ENCODE measurements at places on chromosomes 3 and 15.

- H3K27ac ChIP-seq = no peak overlapping the region
- no peaks in the 10 kb centered on the region for H3K36me3 ChIP-seq
- no peak for DNase-seq
- H3K4me3 ChIP-seq = no peak overlapping the region
Observed at GRCh38 chr3:65288776-65289175, 601.0 kb upstream of the ADAMTS9 start.

- H3K27ac ChIP-seq = no peak overlapping the region
- DNase-seq = peak; percentile 46
- peak overlapping the region; percentile 62 for H3K4me3 ChIP-seq
- no peaks in the 10 kb centered on the region for H3K36me3 ChIP-seq
- no peaks in the 10 kb centered on the region for H3K27me3 ChIP-seq
Observed at GRCh38 chr3:8987645-8988383, 24.5 kb upstream of the RAD18 start.

DNA sequence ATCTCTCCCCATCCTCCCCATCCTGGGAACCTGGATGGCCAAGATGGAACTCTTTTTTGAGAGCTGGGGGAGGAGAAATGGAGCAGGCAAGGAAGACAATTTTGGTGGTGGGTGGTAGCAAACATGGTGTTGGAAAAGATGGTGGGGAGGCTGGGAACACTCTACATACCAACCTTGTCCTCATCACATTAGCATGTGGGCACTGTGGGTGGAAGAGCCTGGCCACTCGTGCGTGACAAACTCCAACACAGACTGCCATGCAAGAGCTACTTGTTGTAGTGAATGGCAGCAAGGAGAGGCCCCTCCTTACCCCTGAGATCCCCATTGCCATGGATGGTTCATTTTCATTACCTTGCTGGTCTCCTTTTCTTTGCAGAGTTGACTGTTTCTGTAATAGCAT lies 262.6 kb downstream of the RPLP1 start:
- peak overlapping the region; percentile 73 for H3K4me3 ChIP-seq
- H3K4me1 ChIP-seq = peaks cover 76% of the 10 kb centered on the region
- H3K36me3 ChIP-seq = peaks cover 3% of the 10 kb centered on the region
- peak overlapping the region; percentile 93 for H3K27ac ChIP-seq
- H3K27me3 ChIP-seq = peaks cover 18% of the 10 kb centered on the region
- no peak for DNase-seq

- H3K36me3 ChIP-seq = no peaks in the 10 kb centered on the region
- peaks cover 30% of the 10 kb centered on the region for H3K4me1 ChIP-seq
- DNase-seq = no peak
- H3K4me3 ChIP-seq = no peak overlapping the region
- no peaks in the 10 kb centered on the region for H3K27me3 ChIP-seq
Observed at GRCh38 chr15:75151214-75152128, 50.2 kb upstream of the C15orf39 start.

DNA sequence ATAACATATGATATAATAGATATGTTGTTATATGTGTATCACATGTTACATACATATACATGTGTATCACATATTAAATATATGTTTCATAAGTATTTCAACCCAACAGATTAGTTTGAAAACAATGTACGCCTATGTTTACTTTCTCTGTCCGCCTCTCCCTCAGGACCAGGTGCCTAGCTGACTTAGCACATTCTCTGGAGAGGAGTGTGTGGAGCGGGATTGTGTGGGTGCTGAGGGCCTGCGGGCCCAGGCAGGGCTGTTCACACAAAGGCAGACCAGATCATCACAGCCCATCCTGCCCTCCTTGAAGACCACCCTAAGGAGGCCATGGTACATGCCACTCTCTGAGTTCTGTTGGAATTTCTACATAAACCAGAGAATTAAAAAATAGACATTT lies 81.0 kb downstream of the PLXNA1 start:
- H3K36me3 ChIP-seq = no peaks in the 10 kb centered on the region
- no peak overlapping the region for H3K4me3 ChIP-seq
- H3K27me3 ChIP-seq = peaks cover 1% of the 10 kb centered on the region
- no peaks in the 10 kb centered on the region for H3K4me1 ChIP-seq
- no peak for DNase-seq

GRCh38 chr3:57777774-57778173 lies 21.7 kb downstream of the SLMAP start:
- H3K4me1 ChIP-seq = peaks cover 12% of the 10 kb centered on the region
- peaks cover 3% of the 10 kb centered on the region for H3K36me3 ChIP-seq
- no peak overlapping the region for H3K27ac ChIP-seq
- no peak for DNase-seq
- H3K4me3 ChIP-seq = no peak overlapping the region

DNA sequence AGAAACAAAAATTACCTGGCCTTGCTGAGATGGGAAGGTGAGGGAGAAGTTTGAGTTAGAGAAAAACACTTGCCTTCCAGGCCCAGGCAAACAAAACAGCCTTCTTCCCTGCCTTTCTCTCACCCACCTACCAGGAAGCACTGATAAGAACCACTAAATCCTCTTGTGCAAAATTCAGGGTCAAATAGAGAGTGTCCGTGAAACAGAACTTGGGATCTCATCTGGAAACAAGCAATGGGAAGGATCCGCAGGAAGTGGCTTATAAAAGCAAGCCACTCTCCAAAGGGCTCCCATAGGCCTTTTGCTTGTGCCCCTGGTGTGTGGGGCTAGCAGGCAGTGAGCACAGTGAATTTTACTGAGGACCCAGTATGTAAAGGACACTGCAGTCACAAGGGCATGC lies 11.0 kb downstream of the ADAMTS9 start:
- H3K27ac ChIP-seq = no peak overlapping the region
- no peaks in the 10 kb centered on the region for H3K27me3 ChIP-seq
- no peaks in the 10 kb centered on the region for H3K36me3 ChIP-seq
- DNase-seq = no peak
- no peak overlapping the region for H3K4me3 ChIP-seq
- no peaks in the 10 kb centered on the region for H3K4me1 ChIP-seq

DNA sequence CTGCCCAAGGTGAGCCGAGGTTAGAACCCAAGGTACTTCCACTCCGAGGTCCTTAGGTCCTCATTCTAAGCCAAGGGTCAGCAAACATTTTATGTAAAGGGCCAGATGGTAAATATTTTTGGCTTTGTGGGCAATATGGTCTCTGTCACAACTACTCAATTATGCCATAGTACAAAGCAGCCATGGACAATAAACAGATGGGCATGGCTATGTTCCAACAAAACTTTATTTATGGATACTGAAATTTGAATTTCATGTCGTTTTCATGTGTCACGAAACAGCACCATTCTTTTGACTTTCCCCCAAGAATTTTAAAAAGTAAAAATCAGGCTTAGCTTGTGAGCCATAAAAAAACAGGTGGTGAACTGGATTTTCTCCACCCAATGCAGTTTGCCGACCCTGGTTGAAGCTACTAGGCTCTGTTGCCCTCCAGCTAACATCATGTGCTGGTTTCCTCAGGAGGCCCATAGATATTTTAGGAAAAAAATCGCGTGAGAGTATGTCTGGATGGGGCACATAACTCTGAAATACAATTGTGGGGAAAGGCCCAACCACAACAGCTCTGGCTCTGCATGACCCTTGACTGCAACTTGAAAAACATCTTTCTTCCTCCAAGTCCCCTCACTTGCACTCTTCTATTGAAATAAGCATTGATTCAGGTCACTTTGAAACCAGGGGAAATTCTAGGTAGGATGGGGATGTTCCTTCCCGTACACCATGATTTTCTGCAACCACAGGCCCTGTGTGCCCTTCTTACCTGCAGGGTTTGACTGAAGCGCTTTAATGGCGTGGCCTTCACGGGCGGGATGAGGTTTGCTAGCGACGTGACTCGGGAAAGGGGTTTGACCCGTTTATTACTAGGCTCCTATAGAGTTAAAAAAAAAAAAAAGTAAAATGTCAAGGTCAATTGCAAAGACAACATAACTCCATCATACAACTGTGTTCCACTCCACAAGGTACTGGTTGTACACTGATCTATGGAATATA lies 28.5 kb downstream of the ARHGEF3 start:
- H3K4me3 ChIP-seq = peak overlapping the region; percentile 48
- H3K27ac ChIP-seq = peak overlapping the region; percentile 76
- peaks cover 36% of the 10 kb centered on the region for H3K36me3 ChIP-seq

GRCh38 chr15:56892659-56893363 lies 25.6 kb upstream of the TCF12 start:
- DNase-seq = no peak
- H3K27ac ChIP-seq = no peak overlapping the region

DNA sequence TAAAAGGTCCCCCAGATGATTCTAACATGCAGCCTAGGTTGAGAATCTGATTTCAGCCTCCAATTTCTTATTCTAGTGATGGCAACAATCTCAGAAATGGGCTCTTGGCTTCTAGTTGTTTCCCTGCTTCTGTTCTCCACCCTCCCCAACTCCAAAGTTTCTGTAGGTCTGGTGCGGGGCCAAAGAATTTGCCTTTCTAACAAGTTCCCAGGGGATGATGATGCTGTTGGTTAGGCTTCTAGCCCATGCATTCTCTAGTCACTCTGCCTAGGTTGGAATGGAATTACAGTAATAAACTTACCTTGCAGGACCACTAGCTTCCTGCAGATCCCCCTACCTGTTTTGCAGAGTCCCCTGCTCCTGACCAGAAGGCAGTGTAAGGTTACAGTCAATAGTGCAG lies 103.2 kb upstream of the PPP2R3A start:
- no peak overlapping the region for H3K27ac ChIP-seq
- H3K27me3 ChIP-seq = no peaks in the 10 kb centered on the region
- H3K36me3 ChIP-seq = no peaks in the 10 kb centered on the region
- no peak overlapping the region for H3K4me3 ChIP-seq
- H3K4me1 ChIP-seq = no peaks in the 10 kb centered on the region

- H3K36me3 ChIP-seq = peaks cover 3% of the 10 kb centered on the region
- no peak for DNase-seq
- peaks cover 71% of the 10 kb centered on the region for H3K4me1 ChIP-seq
- H3K4me3 ChIP-seq = no peak overlapping the region
Observed at GRCh38 chr15:58487041-58487723, 55.4 kb downstream of the LIPC start.

GRCh38 chr15:67130166-67130565 lies 64.8 kb downstream of the SMAD3 start:
- peak overlapping the region; percentile 99 for H3K27ac ChIP-seq
- peak overlapping the region; percentile 46 for H3K4me3 ChIP-seq
- no peak for DNase-seq
- peaks cover 13% of the 10 kb centered on the region for H3K36me3 ChIP-seq

DNA sequence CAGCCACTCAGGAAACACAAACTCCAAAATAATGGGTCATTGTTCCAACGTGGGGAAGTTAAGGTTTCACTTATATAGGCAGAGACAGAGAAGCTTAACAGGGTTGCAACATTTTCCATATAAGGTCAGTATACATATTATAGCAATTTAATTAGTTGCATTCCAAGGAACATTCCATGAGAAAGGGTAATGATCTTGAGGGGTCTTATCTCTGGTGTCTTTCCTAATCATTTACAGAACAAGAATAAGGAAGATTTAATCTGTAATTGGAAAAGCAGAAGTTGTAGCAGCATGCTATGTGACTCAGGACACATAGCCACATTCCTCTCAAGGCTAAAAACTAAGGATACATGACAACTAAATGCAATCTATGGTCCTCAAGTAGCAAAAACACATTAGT lies 4.9 kb downstream of the MNS1 start:
- H3K4me1 ChIP-seq = peaks cover 8% of the 10 kb centered on the region
- no peaks in the 10 kb centered on the region for H3K36me3 ChIP-seq
- H3K4me3 ChIP-seq = no peak overlapping the region
- H3K27me3 ChIP-seq = peaks cover 7% of the 10 kb centered on the region

DNA sequence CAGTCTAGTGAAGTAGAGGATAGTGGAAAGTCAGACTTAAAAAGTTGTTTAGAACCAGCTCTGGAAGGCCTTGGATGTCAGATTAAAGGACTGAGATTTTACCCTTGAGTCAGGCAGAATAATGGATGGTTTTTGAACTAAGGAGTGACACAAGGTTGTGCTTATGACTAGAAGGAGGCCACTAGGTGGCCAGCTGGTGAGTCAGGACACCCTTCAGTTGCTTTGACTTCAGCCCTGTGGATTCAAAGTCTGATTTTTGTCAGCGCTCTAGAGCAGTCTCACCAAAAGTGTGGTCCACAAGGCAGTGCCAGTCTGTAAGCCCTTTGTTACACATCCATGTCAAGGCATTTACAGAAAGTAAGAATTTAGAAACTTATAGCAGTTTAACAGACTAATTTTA lies 3.8 kb upstream of the GABPB1 start:
- DNase-seq = no peak
- peaks cover 27% of the 10 kb centered on the region for H3K4me1 ChIP-seq
- H3K27ac ChIP-seq = no peak overlapping the region
- peaks cover 22% of the 10 kb centered on the region for H3K27me3 ChIP-seq

- H3K36me3 ChIP-seq = no peaks in the 10 kb centered on the region
- no peak overlapping the region for H3K27ac ChIP-seq
- DNase-seq = no peak
- peaks cover 6% of the 10 kb centered on the region for H3K4me1 ChIP-seq
Observed at GRCh38 chr3:71863563-71864190, 78.7 kb upstream of the PROK2 start.

GRCh38 chr15:65027593-65027992 lies 1.8 kb downstream of the MTFMT start:
- H3K36me3 ChIP-seq = peaks cover 15% of the 10 kb centered on the region
- no peak for DNase-seq
- peaks cover 2% of the 10 kb centered on the region for H3K27me3 ChIP-seq

GRCh38 chr3:9957214-9957613 lies 5.0 kb upstream of the PRRT3 start:
- peaks cover 4% of the 10 kb centered on the region for H3K27me3 ChIP-seq
- no peak overlapping the region for H3K4me3 ChIP-seq
- H3K36me3 ChIP-seq = no peaks in the 10 kb centered on the region
- no peak for DNase-seq
- H3K4me1 ChIP-seq = peaks cover 6% of the 10 kb centered on the region

Measured in immature natural killer cell (primary cell).